ENCODE measurements at places on chromosomes 12 and 14.

GRCh38 chr14:26527095-26527494, 70.7 kb downstream of the NOVA1 start:
- DNase-seq: no peak

DNA sequence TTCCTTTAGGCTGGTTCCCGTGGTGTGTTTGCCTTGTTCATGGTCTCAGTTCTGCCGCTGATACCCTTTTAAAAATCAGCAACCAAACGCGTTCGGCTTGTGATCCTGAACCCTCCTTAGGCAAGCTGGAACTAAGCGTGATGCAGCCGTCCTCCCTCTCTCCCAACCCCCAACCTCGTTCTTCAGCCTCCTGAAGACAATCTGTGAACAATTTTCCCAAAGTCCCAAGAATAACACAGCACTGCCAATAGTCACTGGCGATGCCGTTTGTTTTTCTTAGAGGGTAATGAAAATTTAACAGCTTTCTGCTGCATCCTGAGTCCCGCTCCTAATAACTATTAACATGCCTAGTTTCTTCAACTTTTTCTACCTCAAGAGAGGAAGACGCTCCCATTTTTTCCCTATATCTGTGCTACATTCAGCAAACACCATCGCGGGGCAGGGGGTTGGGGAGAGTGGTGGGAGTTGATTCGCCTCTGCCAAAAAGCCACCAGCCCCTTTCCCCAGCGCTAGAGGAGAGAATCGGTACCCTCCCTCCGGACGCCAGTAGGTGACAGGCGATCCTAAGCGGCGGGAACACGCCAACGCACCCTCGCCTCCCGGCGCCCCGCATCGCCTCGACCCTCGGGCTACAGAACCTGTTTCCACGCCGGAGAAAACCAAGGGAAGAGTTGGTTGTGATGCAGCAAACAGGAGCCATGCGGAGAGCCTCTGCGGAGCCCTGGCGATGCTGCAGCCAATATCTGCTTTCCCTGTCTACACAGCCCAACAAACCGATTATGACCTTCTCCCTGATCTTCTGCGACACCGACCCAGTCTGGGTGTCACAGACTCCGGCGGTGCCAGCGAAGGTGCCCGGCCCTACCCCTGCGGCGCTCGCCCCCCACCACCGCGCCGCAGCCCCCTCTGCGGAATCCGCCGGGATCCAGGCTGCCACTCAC, 752 bp downstream of the PRICKLE1 start:
- DNase-seq: no peak

- no peak for DNase-seq
Measured at GRCh38 chr12:57093415-57094207, 4.7 kb downstream of the NAB2 start.

GRCh38 chr12:62468397-62468796, 1.8 kb downstream of the MON2 start:
- DNase-seq: no peak

DNA sequence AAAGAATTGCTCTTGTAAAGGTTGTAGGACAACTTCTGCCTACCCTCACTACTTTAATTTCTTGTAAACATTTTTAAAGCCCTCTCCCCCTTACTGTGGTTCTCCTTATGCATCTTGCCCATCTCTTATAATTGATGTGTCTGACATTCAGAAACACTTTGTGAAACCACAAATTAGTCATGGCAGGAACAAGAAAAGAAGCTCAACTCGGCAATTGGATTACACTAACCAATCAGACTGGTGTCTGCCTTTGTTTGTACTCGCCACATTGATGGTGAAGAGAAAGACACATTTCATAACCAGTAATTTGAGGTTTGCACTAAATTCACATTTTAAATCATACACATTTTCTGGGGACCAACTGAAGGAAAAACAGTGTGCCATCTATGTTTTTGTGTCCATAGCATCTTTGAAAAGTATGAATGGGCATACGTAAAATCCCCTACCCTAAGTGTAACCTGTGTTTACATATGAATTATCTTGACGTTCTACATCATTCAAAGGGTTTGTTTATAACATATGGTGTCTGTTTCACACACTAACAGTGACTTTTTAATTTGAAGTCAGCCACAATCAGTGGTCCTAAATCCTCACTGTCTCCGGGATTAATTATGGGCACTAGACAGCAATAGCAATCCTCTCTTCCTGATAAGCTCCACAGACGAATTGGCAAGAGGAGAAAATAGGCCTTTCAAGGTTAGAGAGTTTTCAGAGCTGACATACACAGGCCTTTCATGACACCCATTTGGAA, 49.9 kb downstream of the OTX2 start:
- no peak for DNase-seq

GRCh38 chr14:33307691-33308251, 369.1 kb downstream of the NPAS3 start:
- DNase-seq: peak; percentile 78

- DNase-seq: no peak
Measured at GRCh38 chr12:107012736-107013425, 25.9 kb upstream of the MTERF2 start.

GRCh38 chr14:39367387-39367751, 64.9 kb downstream of the FBXO33 start:
- DNase-seq: no peak

DNA sequence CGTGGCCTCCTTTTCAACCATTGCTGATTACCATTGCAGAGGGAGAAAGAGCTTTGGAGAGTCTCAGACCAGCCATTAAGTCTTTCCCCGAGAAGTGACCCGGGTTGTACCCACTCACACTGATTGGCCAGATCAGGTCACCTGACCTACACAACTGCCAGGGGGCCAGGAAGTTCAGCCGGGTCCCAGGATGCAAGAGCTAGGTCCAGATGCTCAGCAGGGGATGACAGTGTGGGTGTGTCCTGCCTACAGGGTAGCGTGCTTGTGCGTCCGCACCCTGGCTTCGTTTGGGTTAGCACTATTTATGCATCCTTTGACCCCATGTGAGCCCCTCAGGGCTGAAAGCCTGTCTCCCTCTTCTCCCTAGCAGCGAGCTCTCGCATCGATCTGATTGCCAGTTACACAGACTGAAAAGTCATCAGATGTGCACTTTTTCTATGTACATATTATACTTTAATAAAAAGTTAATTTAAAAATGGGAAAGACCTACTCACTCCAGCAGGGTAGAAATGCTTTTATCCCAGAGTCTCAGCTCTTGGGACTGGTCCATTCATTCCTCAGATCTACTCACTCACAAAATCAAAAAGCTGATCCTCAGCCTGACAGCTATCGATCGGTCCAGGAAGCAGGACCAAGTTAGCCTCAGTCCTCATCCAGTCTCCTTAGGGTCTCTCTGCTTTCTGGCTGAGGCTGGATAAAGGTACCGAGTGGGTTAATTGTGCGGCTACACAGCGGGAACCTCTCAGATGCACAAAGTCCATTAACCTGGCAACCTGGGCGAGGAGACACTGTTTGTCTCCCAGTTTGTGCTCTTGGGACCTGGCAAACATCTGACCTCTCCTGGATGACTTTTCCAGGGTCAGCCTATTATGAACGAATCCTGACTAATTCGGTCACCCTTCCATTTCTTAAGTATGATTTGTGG, 68.0 kb downstream of the SERPINA3 start:
- no peak for DNase-seq

DNA sequence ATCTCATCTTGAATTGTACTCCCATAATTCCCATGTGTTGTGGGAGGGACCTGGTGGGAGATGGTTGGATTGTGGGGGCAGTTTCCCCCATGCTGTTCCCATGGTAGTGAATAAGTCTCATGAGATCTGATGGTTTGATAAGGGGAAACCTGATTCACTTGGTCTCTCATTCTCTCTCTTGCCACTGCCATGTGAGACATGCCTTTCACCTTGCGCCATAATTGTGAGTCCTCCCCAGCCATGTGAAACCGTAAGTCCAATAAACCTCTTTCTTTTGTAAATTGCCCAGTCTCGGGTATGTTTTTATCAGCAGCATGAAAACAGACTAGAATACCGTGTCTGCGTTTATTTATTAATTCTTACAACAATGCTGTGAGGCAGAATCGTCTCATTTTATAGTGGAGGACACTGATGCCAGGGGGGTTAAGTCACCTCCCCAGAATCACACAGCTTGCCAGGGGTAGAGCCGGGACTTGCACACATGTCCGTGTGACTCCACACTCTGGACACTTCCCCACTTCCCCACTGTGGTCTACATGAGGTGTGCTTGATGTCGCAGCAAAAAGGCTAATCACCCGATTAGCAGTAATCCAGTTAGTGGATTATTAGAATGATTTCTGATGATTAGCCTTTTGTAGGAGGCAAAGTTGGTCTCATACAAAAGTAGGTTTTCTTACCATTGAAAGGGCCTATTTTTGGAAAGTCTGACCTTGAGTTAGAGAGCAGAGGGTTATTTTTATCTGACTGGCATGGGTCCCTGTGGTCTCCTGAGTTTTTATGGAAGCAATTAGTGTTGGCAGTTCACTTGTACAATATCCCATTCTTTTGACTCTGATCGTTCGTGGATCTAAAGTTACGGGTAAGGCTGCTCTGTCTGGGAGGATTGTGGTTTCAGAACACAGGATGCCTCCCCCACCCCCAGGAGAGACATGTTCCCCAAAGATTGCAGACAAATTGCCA, 47.4 kb upstream of the BCL7A start:
- DNase-seq: no peak

DNA sequence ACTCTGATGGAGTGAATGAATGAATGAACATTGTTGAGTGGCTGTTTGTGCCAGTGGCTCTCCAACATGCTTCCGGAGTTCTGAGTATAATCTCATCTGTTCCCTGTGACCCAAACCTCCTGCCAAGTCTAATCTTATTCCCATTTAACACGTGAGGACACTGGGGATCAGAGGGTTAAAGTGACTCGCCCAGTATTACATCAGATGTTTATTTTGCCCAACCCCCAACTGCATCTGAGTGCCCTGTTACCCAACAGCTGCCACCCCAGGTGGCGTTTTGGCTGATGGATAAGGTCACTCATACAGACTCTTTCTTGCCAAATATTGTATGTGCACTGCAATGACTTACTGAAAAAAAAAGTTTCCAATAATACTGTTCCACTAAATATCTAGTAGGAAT, 210.9 kb downstream of the EXOC5 start:
- peak; percentile 59 for DNase-seq

- no peak for DNase-seq
Measured at GRCh38 chr14:83372271-83372670, 1838.6 kb upstream of the SEL1L start.

GRCh38 chr14:67018720-67019119, 170.5 kb upstream of the GARIN2 start:
- DNase-seq: no peak

DNA sequence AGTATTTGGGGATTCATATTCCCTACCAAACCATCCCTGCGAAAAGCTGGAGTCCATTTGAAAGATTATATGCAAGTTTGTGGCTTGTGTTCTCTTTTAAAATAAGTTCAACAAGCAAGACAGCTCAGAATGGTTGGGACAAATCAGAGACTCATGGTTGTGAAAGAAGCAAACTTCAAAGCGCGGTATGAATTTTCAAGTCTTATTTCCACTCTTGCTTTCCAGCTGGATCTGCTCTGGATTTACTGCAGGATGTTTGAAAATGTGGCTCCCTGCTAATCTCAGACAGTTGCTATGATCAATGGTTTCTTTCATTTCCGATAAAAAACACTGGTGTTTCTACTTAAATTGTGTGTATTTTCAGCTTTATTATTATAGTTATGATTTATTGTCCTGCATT, 477.5 kb downstream of the RAD51B start:
- no peak for DNase-seq

GRCh38 chr14:43019826-43020225, 1413.2 kb downstream of the LRFN5 start:
- DNase-seq: no peak

- peak; percentile 64 for DNase-seq
Measured at GRCh38 chr12:3218228-3219171, 141.3 kb downstream of the TSPAN9 start.

- DNase-seq: no peak
Measured at GRCh38 chr14:70803321-70804310, 5.7 kb downstream of the MAP3K9 start.

DNA sequence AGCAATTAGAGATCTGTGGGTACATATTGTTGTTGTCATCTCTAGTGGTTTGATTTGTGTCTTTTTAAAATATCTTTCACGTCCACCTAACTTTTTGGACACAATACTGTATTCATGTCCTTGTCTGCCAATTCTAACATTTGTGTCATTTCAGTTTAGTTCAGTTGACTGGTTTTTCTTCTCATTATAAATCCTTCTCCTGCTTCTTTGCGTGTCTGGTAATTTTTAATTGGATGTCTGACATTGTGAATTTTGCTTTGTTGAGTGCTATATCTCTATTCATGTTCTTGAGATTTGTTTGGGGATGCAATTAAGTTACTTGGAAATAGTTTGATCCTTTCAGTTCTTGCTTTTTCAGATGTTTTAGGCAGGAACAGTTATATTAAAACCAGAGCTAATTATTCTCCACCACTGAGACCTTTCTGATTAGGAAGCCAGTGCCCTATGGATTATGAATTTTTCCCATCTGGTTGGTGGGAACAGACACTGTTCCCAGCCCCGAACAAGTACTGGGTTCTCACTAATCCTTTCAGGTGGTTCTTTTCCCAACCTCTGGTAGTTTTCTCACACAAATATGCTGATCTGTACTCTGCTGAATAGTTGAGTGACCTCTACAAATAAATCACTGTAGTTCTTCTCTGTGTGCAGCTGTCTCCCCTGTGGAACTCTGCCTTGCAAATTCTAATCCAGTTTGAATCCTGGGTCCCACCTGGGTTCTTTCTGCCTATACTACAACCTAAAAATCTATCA, 91.1 kb upstream of the DYNC1H1 start:
- no peak for DNase-seq

DNA sequence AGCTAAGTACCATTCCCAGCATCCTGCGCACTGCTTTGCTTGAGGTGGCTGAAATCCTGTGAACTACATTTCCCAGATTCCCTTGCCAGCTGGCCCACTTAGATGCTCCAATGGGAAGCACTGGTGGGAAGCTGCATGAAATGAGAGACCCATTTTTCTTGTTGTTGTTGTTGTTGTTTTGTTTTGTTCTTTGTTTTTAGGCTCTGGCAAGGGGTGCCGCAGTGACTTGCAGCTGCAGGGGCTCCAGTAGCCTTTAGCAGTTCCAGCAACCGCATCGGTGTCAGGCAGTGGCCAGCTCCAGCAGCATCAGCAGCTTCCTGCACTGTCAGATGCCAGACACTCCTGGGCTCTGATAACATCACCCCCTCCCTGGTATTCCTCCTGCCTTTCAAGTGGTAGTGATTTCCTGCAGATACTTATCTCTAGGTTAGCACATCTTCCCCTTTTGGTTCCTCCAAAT, 8.8 kb upstream of the EGLN3 start:
- no peak for DNase-seq

GRCh38 chr14:51210594-51210993, 29.5 kb upstream of the TMX1 start:
- peak; percentile 16 for DNase-seq

DNA sequence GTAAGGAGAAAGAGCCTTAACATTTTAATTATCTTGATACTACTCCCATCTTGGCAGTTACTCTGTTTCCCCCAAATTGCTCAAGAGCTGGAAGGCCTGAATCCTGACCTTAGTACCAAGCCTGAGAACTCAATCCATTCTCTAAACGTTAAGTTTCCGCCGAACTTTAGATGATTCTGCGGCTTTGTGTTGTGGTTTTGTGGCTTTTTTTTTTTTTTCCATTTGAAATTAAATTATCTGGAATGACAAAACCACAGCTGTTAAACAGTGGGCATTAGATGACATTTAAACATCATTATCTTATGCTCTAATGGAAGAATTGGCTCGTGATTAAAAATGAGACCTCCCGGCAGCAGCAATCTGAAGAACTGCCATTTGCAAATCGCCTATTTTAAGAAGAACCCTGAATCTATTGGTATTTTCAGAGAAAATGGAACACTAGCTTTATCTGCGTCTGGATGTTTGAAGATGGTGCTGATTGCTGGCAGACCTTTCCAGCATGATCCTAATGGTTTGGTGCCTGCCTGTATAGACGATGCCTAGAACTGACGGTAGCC, 38.4 kb downstream of the TMEM132C start:
- no peak for DNase-seq

- DNase-seq: no peak
Measured at GRCh38 chr12:65156366-65156841, 13.0 kb upstream of the LEMD3 start.

Data from NCI-H345 (cell line).